ENCODE measurements at places on chromosomes 12 and 14.
A peak's percentile ranks its signal among the peaks of the same experiment; 100 is the strongest.

DNA sequence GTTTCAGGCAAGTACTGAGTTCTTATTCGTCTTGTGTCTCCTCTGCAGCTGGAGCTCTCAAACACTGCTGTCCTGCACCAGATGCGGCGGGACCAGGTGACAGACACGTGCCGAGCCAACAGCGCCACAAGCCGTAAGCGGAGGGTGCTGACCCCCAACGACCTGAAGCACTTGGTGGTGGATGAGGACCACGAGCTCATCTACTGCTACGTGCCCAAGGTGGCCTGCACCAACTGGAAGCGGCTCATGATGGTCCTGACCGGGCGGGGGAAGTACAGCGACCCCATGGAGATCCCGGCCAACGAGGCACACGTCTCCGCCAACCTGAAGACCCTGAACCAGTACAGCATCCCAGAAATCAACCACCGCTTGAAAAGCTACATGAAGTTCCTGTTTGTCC lies 201.2 kb downstream of the SLC41A2 start:
- no peak for DNase-seq

DNA sequence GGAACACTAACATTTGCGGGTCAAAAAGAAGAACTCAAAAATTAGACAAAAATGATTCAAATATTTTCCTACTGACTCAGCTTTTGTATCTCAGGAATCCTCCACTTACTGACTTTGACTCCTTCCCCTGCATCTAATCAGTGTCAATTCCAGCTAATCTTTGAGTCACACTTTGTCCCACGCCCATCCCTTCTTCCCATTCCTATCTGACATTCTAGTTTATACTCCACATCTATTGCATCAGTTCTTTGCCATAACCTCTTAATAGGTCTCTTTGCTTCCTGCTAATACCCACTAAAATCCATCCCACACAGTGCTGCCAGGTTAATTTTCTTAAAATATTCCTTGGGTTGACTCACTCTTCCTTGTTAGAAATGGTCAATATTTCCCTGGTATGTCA lies 19.1 kb downstream of the BBS10 start:
- no peak for DNase-seq

DNA sequence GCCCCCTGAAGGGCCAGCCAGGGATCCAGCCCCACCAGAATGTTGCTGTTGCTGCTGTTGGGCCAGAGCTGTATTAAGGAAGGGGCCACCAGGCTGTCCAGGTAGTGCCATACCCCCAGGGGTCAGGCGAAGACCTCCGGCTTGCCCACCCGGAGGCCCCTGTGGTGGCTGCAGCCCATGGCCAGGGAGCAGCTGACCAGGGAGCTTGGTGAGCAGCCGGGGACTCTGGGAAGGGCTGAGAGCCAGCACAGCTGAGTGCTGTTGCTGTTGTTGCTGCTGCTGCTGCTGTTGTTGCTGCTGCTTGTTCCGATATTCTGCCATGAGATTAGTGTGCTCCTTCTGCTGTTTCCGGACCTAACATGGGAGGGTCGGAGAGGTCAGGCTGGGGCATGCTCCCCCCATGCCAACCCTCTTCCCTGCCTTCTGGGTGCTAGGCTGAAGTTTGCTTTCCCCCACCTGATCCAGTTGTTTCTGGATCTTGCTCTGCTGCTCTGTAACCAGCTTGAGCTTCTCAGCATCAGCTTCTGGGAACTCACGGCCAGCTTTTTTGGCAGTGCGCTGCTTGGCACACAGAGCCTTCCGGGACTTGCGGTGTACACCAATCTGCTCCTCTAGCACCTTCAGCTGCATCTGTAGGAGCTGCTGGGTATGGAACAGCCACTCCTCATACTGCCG lies 15.2 kb upstream of the PRKAG1 start:
- DNase-seq, result no peak

DNA sequence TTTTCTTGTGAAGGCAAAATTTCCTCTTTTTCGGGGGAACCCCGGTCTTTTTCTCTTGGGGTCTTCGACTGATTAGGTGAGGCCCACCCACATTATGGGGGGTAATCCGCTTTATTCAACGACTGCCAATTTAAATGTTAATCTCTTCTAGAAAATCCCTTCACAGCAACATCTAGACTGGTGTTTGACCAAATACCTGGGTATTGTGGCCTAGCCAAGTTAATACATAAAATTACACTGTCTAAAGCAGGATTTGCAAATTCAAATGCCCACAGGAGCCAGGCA lies 170.0 kb upstream of the FOXN3 start:
- no peak for DNase-seq

DNA sequence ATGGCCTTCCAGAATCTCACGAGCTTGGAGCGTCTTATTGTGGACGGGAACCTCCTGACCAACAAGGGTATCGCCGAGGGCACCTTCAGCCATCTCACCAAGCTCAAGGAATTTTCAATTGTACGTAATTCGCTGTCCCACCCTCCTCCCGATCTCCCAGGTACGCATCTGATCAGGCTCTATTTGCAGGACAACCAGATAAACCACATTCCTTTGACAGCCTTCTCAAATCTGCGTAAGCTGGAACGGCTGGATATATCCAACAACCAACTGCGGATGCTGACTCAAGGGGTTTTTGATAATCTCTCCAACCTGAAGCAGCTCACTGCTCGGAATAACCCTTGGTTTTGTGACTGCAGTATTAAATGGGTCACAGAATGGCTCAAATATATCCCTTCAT lies 92.2 kb downstream of the FLRT2 start:
- no peak for DNase-seq

DNA sequence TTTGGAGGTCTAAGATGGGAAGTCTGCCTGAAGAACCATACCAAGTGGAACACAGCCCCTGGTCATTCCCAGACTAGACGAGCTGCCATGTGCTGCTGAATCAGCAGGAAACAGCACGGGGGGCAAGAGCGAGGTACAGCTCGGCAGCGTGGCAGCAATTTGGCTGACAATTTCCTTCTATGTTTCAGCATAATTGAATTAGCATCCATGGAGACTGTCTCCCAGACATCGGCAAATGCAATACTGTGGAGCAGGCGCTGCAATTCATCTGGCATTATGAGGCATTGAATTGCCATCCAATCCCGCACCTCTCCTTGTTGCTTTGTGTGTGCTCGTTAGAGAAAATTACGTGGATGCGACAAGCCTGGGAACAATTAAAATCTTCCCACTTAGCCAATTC lies 46.0 kb upstream of the CCDC60 start:
- DNase-seq, result no peak

- no peak for DNase-seq
Measured at GRCh38 chr14:49928015-49928414, 35.1 kb downstream of the ARF6 start.

DNA sequence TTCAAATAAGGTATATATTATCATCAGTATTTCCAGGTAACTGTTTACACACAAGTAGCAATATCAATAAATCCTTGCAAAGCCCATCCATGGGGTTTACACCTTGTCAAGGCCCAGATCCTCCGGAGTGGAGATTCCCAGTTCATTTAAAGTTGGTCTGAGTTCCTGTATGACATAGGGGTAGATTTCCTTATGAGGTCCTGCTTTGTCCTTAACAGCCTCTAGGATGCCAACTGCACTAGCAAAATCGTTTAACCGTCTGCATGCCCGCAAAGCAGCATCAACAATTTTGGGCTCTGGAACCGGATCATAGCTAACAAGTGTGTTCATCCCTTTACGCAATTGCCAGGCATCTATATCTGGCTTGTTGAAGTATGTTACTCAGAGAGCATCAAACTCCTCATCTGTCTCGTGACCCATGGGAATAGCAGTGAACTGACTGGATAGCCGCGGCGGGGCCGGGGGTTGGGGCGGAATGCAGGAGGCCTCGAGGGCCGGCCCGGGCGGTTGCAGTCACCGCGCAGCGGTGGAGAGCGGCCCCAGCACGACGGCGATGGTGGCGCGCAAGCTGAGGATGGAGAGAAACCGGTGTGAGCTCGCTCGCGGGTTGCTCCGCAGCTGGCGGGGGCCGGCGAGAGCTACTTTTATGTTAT lies 30.6 kb upstream of the FBXO34 start:
- no peak for DNase-seq

GRCh38 chr12:12645485-12645884 lies 33.8 kb downstream of the CREBL2 start:
- peak; percentile 51 for DNase-seq

DNA sequence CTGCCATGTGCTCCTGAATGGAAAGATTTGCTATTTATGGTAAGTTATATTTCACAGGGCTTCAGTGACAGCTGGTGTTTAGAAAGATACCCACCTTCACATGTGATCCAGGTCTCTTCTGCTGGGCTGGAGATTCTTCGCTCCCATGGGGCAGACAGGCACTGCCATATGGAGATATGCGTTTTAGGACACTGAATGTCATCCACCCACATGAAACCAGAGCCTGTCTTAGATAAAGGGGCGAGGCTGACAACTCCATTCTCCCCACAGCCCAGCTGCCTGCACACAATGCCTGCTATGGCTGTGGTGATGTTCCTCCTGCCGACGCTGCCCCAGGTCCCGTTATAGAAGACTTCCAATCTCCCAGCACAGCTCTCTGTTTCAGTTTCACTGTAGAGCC lies 69.4 kb downstream of the ACSM4 start:
- no peak for DNase-seq

- no peak for DNase-seq
Measured at GRCh38 chr14:74919421-74920165, 3.5 kb downstream of the RPS6KL1 start.

GRCh38 chr12:31589904-31590641 lies 863 bp downstream of the DENND5B start:
- peak; percentile 43 for DNase-seq

GRCh38 chr14:69543341-69544115 lies 31.1 kb downstream of the CCDC177 start:
- DNase-seq, result peak; percentile 63

DNA sequence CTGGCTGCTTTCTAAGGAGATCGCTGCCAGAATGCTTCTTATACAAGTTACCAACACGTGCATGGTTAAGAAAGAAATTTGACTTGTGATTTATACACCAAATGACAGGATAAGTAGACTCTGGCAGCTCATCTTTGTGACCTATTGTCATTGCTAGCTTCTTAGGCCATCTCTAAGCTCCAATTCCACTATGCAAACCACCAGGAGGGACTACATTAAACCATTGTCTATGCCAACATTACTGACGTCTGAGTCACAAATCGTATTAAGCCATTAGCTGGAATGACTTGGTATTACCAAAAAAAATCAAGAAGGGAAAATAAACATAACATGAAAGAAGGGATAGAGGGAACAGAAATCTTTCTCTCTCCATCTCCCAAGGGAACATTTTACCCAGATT lies 15.8 kb upstream of the VPS33A start:
- no peak for DNase-seq

- no peak for DNase-seq
Measured at GRCh38 chr14:24260026-24260779, 2.8 kb downstream of the TGM1 start.

- no peak for DNase-seq
Measured at GRCh38 chr12:14442221-14442881, 76.9 kb downstream of the ATF7IP start.

- DNase-seq, result no peak
Measured at GRCh38 chr14:99548871-99549515, 55.0 kb downstream of the CCDC85C start.

DNA sequence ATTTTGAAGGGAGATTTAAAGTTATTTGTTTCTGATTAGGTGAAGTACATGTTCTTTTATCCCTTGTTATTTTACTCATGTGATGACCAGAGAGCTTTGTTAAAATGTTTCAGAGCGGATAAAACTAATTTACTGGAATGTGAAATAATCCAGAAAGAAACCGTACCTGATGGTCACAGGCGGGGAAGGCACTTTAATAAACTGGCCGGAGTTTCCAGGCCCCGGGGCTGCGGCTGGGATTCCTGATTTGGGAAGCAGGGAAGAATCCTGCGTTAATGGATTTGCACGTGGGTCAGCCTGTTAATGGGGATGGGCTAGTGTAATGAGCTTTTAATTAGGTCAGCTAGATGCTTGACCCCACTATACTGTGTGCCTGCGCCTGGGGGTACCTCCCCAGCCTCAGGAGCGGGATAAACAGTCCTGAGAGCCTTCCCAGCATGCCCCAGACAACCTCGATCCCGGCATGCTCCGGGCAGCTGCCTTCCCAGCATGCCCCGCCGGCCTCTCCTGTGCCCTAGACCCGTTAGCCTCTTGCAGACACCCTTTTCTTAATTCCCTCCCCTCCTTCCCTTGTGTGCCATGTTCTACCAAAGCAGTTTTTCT lies 208.6 kb upstream of the CDKN3 start:
- no peak for DNase-seq

GRCh38 chr12:21852251-21852650 lies 77.7 kb upstream of the KCNJ8 start:
- DNase-seq, result no peak

DNA sequence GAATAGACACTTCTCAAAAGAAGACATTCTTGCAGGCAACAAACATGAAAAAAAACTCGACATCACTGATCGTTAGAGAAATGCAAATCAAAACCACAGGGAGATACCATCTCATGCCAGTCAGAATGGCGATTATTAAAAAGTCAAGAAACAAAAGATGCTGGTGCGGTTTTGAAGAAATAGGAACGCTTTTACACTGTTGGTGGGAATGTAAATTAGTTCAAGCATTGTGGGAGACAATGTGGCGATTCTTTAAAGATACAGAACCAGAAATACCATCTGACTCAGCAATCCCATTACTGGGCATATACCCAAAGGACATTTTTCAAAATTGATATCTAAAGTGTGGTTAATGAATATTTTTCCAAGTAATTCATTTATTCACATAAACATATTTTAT lies 39.6 kb upstream of the LIN7A start:
- no peak for DNase-seq

DNA sequence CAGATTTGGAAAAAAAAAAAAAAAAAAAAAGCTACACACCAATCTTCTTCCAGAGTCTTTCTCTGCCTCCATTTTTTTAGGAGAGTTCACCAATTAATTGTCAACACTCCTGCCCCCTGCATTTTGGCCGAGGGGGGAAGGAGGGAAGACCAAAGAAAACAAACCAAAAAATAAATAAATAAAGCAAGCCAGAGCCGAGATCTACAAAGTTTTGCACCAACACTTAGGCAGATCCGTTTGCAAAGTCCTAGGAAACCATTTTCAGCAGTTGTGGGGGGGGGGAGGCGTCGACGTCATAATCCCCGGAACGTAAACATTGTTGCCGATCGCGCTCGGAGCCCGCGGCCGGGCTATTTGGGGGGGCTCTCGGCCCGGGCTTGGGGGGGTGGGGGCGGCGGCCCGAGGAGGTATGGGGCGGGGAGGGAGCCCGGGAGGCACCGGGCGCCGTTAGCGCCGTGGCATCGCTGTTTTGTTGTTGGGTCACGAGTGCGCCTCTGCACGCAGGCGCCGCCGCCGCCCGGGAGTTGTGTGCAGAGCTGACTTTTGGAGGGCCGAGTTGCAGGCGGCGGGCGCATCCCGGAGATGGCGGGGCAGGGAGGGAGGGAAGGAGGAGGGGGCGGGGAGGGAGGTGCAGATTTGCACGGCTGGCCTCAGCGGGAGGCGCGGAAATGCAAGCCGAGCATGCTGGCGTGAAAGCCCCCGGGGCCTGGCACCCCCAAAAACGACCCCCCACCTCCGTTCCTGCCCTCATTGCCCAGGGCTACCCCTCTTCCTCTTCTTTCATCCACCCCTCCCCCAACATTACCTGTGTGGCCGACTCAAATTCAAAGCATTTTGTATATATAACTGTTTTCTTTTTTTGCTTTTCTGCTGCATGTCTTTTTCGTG lies 598 bp downstream of the KDM2B start:
- DNase-seq, result peak; percentile 87

GRCh38 chr12:122399592-122400373 lies 22.7 kb downstream of the CLIP1 start:
- peak; percentile 73 for DNase-seq

GRCh38 chr14:49879646-49880204 lies 13.2 kb upstream of the ARF6 start:
- peak; percentile 85 for DNase-seq

GRCh38 chr14:31360919-31361662 lies 59.3 kb downstream of the HEATR5A start:
- no peak for DNase-seq

All from activated CD4-positive, alpha-beta T cell treated with anti-CD3 and anti-CD28 coated beads for 36 hours (primary cell).